ENCODE measurements at places on chromosomes 16 and 17.

DNA sequence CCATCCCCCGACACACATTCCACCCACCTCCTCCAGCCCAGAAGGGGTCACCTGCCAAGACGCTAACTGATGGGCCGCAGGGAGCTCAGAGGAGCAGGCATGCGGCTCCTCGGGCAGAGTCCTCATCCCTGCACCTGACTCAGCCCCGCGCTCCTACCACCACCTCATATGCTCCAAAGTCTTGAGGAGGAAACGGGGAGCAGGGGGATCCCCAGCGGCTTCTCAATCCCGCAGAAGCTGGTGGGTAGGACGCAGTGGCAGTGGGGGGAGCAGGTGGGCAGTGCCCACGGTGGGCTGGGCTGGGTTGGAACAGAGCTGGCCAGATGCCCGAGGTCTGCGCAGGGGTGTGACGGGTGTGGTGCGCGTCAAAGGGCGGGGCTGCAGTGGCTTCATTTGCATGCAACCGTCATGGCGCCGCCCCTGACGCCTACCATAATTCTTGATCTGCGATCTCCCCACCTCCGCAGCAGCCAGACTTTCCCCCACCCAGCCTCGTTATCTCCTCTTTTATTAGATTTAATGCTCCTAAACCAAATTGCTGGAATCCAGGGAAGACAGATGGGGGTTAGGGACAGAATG lies 39.0 kb upstream of the EMP2 start:
- no peak for DNase-seq

- DNase-seq: peak; percentile 72
Measured at GRCh38 chr17:52024300-52024870, 134.1 kb downstream of the CA10 start.

DNA sequence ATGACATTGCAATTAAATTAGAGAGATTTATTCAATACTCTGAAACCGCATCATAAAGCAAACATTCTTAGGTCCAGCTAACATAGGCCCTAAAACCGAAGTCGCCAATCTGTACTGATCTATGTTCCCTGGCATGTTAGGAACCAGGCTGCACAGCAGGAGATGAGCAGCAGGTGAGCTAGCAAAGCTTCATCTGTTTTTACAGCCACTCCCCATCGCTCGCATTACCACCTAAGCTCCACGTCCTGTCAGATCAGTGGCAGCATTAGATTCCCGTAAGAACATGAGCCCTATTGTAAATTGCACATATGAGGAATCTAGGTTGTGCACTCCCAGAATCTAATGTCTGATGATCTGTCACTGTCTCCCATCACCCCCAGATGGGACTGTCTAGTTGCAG lies 91.5 kb downstream of the PARN start:
- no peak for DNase-seq

GRCh38 chr17:55334285-55334684 lies 69.5 kb downstream of the HLF start:
- no peak for DNase-seq

GRCh38 chr17:79561486-79562133 lies 49.2 kb downstream of the RBFOX3 start:
- no peak for DNase-seq

DNA sequence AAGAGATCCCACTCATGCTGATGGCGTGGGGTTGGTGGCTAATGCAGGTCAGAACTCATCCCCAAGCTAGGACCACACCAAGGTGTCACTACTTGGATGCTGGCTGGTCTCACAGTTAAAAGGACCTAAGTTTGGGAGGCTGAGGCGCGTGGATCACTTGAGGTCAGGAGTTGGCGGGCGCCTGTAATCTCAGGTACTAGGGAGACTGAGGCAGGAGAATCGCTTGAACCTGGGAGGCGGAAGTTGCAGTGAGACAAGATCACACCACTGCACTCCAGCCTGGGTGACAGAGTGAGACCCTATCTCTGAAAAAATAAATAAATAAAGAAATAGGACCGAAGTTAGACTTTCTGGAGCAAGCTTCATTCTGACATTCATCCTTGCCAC lies 6.6 kb upstream of the CDC42EP4 start:
- DNase-seq: no peak

- peak; percentile 73 for DNase-seq
Measured at GRCh38 chr17:77494664-77495435, 354.1 kb downstream of the SEC14L1 start.

- DNase-seq: no peak
Measured at GRCh38 chr16:11498683-11499082, 88.0 kb downstream of the LITAF start.

DNA sequence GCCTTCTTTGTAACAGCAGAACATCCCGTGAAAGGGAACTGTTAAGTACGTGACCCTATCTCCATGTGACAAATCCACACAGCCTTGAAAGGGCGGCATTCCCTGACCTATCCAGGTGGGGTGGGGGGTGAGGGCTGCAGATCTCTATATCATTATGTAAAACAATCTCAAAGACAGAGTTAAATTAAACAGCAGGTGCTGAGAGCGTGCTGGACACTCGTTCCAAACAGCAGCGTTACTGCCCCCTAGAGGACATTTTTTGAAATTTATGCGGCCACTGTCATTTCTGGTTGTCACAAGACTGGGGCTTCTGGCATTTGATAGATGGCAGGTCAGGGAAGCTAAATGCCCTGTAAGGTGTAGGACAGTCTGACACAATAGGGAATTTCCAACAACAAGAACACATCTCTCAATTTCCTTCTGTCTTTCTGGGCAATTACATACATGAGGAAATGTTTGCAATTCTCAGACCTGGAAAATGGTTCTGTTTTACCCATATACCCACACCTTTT lies 6.7 kb upstream of the SLC25A39 start:
- DNase-seq: peak; percentile 90

- no peak for DNase-seq
Measured at GRCh38 chr17:45307290-45308015, 9.4 kb downstream of the MAP3K14 start.

- DNase-seq: no peak
Measured at GRCh38 chr17:57645950-57646665, 99.0 kb downstream of the CCDC182 start.

- no peak for DNase-seq
Measured at GRCh38 chr16:88591577-88592021, 21.4 kb downstream of the ZC3H18 start.

GRCh38 chr16:27499659-27500055 lies 50.1 kb downstream of the GTF3C1 start:
- DNase-seq: no peak

GRCh38 chr17:42233156-42233555 lies 38.9 kb upstream of the GHDC start:
- DNase-seq: no peak

- no peak for DNase-seq
Measured at GRCh38 chr16:60199150-60199549, 1465.0 kb upstream of the GOT2 start.

- DNase-seq: no peak
Measured at GRCh38 chr16:81421536-81421935, 23.1 kb upstream of the CMIP start.

- no peak for DNase-seq
Measured at GRCh38 chr17:76497699-76497978, 3.6 kb downstream of the RHBDF2 start.

DNA sequence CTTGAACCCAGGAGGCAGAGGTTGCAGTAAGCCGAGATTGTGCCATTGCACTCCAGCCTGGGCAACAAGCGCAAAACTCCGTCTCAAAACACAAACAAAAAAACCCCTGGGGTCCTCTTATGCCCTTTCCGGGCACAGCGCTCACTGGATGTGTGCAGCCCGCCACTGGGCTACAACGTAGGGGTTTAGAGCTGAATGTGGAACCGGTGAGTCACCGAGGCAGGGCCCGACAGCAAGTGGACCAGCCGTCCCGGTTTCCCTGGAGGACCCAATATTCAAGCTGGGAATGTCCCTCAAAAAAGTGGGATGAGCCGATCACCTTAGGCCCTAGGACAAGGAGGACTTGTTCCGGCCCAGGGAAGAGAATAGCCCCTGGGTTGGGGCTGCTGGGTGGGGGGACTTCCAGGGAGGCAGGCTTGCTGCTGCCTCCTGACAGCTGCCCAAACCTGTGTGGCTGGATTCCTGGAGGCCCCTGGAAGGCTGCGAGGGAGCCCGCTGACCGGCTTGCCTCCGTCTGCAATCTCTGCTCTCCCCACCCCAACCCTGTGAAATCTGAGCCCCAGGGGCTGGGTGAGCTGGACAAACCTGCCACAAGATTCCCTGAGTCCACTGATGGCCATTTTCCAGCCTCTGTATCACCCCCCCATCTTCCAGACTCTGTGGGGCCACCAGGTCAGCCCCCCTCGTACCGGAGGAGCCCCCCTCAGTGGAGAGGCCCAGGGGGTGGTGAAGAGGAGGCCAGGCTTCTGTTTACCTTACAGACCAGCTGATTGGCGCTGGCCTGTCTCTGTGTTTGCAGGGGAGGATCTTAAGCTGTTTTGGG lies 2.9 kb upstream of the CLDN9 start:
- no peak for DNase-seq

DNA sequence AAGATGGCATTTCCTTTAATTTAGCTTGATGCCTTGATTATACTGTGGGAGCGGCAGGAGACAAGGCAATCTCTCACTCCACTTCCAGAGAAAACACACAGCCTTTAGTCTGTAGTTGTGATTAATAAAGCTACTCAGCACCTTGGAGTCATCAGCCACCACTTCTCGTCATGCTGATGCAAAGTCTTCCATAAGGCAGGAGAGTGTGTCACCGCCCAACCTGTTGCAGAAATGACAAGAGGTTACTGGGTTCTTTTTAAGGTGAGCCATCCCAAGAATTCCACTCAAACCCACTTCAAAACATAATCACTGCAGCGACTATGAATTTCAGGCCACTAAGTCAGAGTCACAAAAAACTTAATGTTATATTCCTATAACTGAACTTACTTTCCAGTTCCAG lies 223.9 kb upstream of the TOX3 start:
- no peak for DNase-seq

DNA sequence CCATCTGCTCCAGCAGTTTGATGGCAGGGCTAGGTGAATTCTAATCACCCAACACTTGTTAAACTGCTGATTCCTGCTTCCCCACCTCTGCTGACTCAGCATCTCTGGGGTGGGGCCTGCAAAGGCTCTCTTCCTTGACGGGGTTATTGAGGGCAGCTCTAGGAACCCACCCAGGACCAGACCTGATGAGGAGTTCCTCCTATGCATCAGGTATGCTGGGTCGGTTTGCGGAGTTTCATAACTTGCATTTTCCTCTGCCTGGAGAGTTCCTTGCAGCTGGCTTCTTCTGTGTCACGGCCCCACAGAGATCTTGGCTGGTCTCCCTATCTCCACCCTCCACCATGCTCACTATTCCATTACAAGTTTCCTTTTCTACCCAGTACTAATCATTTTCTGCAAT lies 93.4 kb upstream of the CCL2 start:
- peak; percentile 11 for DNase-seq

DNA sequence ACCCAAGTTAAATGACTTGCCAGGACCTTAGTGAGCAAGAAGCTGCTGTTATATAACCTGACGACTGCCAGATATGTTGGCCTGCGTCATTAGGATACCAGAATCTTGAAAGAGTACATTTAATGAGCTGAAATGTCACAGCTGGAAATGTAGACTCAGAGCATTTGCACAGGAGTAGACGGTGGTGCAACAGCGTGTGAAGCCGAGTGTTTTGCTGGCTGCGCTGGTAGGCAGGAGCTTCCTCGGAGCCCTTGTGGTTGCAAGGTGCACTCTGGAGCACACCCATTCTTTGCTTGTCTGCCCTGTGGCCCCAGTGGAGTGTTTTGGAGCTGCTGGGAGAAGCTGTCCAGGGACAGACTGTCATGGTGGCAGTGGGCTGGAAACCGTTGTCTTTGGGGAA lies 79.3 kb downstream of the BANP start:
- no peak for DNase-seq

DNA sequence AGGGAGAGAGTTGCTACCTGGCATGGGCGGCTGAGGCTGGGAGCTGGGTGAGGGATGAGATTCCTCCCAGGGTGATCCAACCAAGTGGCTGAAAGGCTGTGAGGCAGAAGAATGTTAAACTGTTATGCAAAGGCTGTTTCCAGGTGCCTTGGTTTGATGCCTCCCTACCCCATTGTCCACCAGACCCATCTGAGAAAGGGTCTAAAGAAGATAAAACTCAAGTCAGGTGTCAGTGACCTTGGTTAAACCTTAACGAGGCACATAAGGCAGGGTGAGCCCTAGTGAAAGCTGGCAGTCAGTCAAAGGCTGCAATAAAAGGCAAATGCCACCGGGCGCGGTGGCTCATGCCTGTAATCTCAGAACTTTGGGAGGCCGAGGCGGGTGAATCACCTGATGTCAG lies 23.8 kb downstream of the LDHD start:
- DNase-seq: no peak

GRCh38 chr17:9434642-9435057 lies 141.0 kb downstream of the STX8 start:
- no peak for DNase-seq

DNA sequence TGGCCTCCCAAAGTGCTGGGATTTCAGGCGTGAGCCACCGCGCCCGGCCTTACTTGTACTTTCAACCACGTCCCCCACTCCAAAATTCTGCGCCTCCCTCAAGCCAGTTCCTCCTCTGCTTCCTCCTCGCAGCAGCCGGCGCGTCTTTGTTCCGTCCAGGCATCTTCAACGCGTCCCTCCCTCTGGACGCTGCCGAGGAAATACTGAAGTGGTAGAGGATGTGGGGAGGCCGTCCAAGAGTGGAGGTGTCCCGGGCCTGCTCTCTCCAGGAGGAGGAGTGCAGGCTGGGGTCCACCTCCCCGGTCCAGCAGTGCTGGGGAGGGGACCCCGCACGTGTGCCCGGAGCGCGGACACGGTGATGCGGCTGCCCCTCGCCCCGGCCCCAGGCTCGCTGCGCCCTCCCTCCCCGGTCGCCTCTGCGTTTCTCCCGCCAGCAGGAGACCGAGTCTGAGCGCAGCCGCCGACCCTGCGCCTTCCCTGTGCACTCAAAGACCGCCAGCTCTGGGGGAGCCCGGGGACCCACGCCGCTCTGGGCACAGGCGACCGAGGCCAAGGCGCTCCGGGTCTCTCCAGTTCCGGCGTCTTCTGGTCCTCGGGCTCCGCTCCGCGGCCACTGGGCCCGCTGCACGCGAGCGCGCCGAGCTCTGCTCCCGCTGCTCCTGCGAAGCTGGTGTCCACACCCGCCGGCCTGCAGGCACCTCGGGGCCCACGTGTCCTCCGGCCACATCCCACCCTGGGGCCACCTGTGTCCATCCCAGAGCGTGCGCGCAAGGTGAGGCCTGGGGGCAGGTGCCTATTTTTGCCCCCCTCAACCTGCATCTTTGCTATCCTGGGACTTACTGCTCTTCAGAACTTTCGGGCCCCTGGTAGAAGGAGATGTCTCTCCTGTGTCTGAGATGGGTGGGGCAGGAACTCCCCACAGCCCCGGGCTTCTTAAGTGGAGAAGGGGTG lies 31.7 kb downstream of the OSBPL7 start:
- DNase-seq: peak; percentile 88

All from WERI-Rb-1 (cell line).